CD4-positive, alpha-beta T cell treated with Interleukin-2 at 100 ng/mL for 4 hours (primary cell): ENCODE measurements at places on chromosomes 7 and 10.

GRCh38 chr7:43495572-43495971, 87.3 kb upstream of the STK17A start:
- DNase-seq, result no peak

DNA sequence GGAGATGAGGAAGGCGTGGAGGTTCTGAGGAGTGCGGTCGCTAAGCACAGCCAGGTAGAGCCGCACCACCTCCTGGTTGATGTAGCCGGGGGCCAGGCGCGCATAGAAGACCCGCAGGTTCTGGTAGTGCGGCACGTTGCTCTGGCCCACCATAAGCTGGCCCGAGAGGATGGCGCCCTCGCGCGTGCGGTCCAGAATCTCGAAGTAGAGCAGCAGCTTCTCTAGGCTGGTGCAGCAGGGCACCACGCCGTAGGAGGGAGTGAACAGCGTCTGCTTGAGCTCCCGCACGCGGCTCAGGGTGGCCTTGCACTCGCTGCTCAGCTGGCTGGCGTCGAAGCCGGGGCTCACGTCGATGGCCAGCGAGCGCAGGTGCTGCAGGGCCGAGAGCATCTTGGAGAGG, 77.8 kb upstream of the TNRC18 start:
- no peak for DNase-seq

DNA sequence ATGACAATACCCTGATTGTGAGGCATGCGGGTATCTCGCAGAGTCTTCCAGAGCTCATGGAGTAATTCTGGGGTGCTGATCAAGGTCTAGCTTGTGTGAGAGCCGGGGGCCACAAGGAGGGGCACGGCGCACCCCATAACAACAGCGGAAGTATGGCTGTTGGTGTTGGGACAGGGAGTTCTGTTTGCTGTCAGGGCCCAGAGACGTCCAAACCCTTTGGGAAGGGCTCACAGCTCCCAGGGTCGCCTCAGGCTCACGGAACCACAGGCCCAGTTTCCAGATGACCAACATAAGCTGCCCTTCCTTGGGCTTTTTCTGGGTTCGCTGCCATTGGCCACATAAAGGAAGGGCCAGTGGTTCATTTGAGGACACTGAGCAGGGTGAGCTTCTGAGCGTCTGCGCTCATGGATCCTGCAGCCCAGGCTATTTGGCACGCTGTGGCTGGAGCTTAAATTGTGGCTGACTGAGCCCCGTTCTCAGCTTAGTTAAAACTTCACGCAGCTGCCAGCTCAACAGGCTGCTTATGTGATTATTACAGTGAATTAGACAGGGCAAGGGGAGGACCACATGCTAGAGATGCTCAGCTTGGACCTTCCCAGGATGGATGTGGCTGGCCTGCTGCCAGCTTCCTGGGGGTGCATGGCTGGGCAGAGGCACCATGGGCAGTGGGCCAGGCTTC, 92.3 kb downstream of the DNAJB6 start:
- DNase-seq, result no peak

- no peak for DNase-seq
These were observed 77.0 kb downstream of the NKX6-2 start for GRCh38 chr10:132708936-132709335.
